Lower lobe of right lung (tissue), 2 donors: ENCODE measurements at places on chromosomes 12 and 14. TPM values are rescaled to one million over a fixed set of nuclear protein-coding genes. Genes with fewer than 3 reads are reported as not detected.

Gene LMO3
- 127 TPM for total RNA-seq

GRCh38 chr12:109513977-109514376 lies 36.5 kb downstream of the UBE3B start:
- no peak overlapping the region for H3K27ac ChIP-seq
- peaks cover 96% of the 10 kb centered on the region for H3K36me3 ChIP-seq
- H3K27me3 ChIP-seq: no peaks in the 10 kb centered on the region
- H3K4me1 ChIP-seq: peaks cover 9% of the 10 kb centered on the region

DNA sequence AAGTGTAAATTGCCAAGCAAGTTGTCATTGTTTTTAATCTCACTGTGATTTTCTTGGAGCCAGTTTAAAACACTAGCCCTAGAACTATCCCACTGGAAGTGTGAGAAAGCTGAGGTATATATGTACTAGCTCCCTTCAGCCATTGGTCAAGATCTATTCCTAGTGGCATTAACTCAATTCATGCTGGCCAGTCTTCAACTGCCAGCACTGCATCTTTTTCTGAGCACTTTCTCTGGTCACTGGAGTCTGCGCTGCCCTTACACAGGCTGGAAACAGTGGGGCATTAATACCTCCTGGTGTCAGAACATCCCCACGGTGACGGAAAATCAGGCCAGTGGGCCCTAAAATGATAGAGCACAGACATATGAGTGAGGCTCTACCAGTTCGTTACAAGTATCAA lies 4.0 kb upstream of the NOVA1 start:
- H3K36me3 ChIP-seq: no peaks in the 10 kb centered on the region
- H3K4me3 ChIP-seq: no peak overlapping the region
- DNase-seq: no peak

DNA sequence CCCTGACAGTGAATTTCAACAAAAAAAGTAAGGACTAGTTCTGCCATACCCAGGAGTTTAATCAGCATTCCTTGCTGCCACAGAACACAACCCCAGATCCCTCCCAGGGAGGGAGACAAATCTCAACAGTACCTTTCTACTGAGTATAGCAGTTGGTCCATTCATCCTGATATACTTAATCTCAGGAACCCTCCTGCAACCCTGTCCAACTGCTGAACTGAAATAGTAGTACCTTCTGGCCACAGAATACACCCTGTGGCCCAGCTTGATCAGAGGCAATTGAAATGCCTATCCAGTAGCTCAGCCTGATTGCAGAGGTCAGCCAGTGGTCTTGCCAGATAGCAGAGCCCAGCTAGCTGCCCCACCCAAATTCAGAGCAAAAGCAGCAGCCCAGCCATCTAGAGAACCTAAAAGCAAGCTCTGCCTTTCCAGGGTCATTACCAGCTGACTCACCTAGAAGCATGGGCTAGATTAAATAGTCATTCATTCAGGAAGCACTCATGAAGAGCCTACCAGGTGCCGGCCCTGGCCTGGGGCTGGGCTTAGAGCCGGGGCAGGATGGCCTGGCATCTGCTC lies 40.0 kb upstream of the RHOJ start:
- H3K4me1 ChIP-seq: no peaks in the 10 kb centered on the region
- H3K27me3 ChIP-seq: no peaks in the 10 kb centered on the region
- H3K36me3 ChIP-seq: no peaks in the 10 kb centered on the region
- H3K27ac ChIP-seq: no peak overlapping the region

Gene CCND2
- 57.7 TPM for total RNA-seq

- H3K27me3 ChIP-seq: no peaks in the 10 kb centered on the region
- no peak overlapping the region for H3K4me3 ChIP-seq
- H3K4me1 ChIP-seq: peaks cover 69% of the 10 kb centered on the region
- H3K36me3 ChIP-seq: peaks cover 46% of the 10 kb centered on the region
These were observed 6.1 kb downstream of the C12orf76 start for GRCh38 chr12:110042264-110042663.

DNA sequence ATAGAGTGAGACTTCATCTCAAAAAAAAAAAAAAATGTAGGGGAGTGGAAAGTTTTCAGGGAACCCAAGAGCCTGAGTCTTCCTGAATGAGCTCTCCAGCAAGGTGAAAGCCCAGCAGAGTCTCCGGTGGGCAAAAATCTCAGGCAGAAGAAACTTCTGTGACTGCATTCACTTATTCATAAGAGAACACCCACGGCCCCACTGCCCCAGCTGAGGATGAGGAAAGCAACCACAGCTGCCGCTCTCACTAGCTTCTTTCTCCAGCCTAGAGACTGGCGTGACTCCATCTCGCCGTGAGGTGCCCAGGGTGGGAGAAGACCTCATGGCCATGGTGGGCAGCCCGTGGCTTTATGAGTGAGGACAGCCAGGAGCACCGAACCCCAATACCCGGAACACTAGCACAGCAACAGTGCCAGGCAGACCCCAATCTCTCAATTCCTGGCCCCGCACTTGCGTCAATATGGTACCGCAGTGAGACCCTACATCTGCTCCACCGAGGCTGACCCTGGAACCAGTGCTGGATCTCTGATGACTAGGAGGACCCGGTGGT lies 29.7 kb upstream of the DYNC1H1 start:
- H3K4me3 ChIP-seq: no peak overlapping the region
- no peaks in the 10 kb centered on the region for H3K36me3 ChIP-seq
- H3K4me1 ChIP-seq: no peaks in the 10 kb centered on the region
- peaks cover 12% of the 10 kb centered on the region for H3K27me3 ChIP-seq
- no peak overlapping the region for H3K27ac ChIP-seq
- DNase-seq: peak; percentile 37

Gene KRT72
- not detected for total RNA-seq

GRCh38 chr14:58061581-58061980 lies 90.4 kb downstream of the ARMH4 start:
- no peaks in the 10 kb centered on the region for H3K4me1 ChIP-seq
- H3K36me3 ChIP-seq: no peaks in the 10 kb centered on the region
- no peak overlapping the region for H3K4me3 ChIP-seq
- H3K27ac ChIP-seq: no peak overlapping the region
- H3K27me3 ChIP-seq: no peaks in the 10 kb centered on the region
- no peak for DNase-seq

Gene NT5DC3
- 4.0 TPM for total RNA-seq

GRCh38 chr12:49895773-49896172 lies 7.9 kb downstream of the FAIM2 start:
- H3K27me3 ChIP-seq: peaks cover 6% of the 10 kb centered on the region
- no peak overlapping the region for H3K27ac ChIP-seq
- peak; percentile 27 for DNase-seq
- no peak overlapping the region for H3K4me3 ChIP-seq
- H3K4me1 ChIP-seq: no peaks in the 10 kb centered on the region
- H3K36me3 ChIP-seq: no peaks in the 10 kb centered on the region

- H3K27ac ChIP-seq: no peak overlapping the region
- H3K36me3 ChIP-seq: no peaks in the 10 kb centered on the region
- peaks cover 11% of the 10 kb centered on the region for H3K4me1 ChIP-seq
- H3K27me3 ChIP-seq: no peaks in the 10 kb centered on the region
These were observed 87.2 kb upstream of the KRAS start for GRCh38 chr12:25337916-25338315.

Gene SOX5
- total RNA-seq: 14.0 TPM

GRCh38 chr12:116148844-116149243 lies 128.6 kb downstream of the MED13L start:
- no peak for DNase-seq
- peaks cover 53% of the 10 kb centered on the region for H3K4me1 ChIP-seq
- H3K27ac ChIP-seq: no peak overlapping the region
- no peaks in the 10 kb centered on the region for H3K27me3 ChIP-seq
- no peaks in the 10 kb centered on the region for H3K36me3 ChIP-seq

Gene CD163L1
- total RNA-seq: 4.5 TPM

- H3K27ac ChIP-seq: no peak overlapping the region
- H3K4me1 ChIP-seq: peaks cover 14% of the 10 kb centered on the region
- no peaks in the 10 kb centered on the region for H3K27me3 ChIP-seq
- H3K4me3 ChIP-seq: no peak overlapping the region
These were observed 8.7 kb upstream of the AQP2 start for GRCh38 chr12:49941556-49942511.

GRCh38 chr14:95389471-95390011 lies 69.8 kb upstream of the CLMN start:
- DNase-seq: no peak
- H3K4me3 ChIP-seq: no peak overlapping the region
- H3K4me1 ChIP-seq: no peaks in the 10 kb centered on the region
- no peaks in the 10 kb centered on the region for H3K36me3 ChIP-seq

DNA sequence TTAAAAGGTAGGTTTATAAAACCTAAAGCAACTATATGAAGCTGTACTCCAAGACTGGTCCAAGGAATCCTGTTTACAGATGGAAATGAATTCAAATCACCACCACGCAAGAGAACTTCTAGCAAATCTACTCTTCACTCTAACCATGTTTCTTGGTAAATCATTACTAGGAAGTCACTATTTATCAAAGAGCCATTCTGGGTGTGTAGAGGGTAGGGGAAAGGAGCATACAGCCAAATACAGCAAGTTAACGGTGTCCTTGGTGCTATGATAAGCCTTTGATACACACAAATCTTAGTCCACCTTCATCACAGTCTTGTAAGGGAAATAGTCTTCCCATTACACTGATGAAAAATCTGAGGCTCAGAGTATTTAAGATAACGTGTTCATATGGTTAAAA lies 16.8 kb downstream of the NIN start:
- H3K4me1 ChIP-seq: peaks cover 30% of the 10 kb centered on the region
- no peak for DNase-seq
- H3K36me3 ChIP-seq: no peaks in the 10 kb centered on the region
- no peak overlapping the region for H3K4me3 ChIP-seq

Gene NOS1
- total RNA-seq: 3.5 TPM

- H3K27ac ChIP-seq: peak overlapping the region; percentile 31
- peak overlapping the region; percentile 68 for H3K4me3 ChIP-seq
- no peaks in the 10 kb centered on the region for H3K36me3 ChIP-seq
- no peaks in the 10 kb centered on the region for H3K27me3 ChIP-seq
- DNase-seq: no peak
- peaks cover 28% of the 10 kb centered on the region for H3K4me1 ChIP-seq
These were observed 891 bp downstream of the RPS6KL1 start for GRCh38 chr14:74921987-74922751.

Gene TOMM20L
- not detected for total RNA-seq

DNA sequence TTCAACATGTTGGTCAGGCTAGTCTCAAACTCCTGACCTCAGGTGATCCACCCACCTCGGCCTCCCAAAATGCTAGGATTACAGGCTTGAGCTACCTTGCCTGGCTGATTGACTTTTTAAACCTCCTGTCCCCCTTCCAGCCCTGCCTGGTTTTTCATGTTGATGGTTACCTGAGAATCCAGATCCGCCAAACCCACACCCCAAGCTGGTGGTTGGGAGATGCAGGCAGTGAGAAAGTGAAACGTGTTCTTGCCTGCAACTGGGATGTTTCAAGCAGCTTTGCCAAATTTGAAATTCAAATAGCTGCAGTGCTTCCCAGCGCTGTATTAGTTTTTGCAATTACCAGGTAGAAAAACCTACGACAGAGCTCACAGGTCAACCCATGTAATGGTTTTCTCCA lies 238.3 kb upstream of the PWP1 start:
- H3K4me1 ChIP-seq: no peaks in the 10 kb centered on the region
- no peaks in the 10 kb centered on the region for H3K36me3 ChIP-seq
- H3K27me3 ChIP-seq: no peaks in the 10 kb centered on the region

DNA sequence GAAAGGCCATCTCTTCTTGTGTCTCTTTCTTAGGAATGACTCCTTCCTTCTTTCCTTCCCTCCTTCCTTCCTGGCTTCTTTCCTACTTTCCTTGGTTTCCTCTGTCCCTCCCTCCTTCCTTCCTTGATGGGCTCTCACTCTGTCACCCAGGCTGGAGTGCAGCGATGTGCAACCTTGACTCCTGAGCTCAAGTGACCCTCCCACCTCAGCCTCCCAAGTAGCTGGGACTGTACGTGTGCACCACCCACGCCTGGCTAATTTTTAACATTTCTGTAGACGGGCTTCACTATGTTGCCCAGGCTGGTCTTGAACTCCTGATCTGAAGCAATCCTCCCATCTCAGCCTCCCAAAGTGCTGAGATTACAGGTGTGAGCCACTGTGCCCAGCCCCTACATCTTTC lies 10.9 kb upstream of the P2RX7 start:
- no peak for DNase-seq
- H3K4me1 ChIP-seq: no peaks in the 10 kb centered on the region
- H3K4me3 ChIP-seq: no peak overlapping the region
- no peaks in the 10 kb centered on the region for H3K36me3 ChIP-seq

Gene DPY19L2
- total RNA-seq: 3.2 TPM

GRCh38 chr12:2673966-2674810 lies 120.6 kb upstream of the FKBP4 start:
- DNase-seq: no peak
- peaks cover 11% of the 10 kb centered on the region for H3K36me3 ChIP-seq
- H3K4me3 ChIP-seq: no peak overlapping the region
- H3K27ac ChIP-seq: no peak overlapping the region
- H3K27me3 ChIP-seq: no peaks in the 10 kb centered on the region

Gene ADCY4
- 42.7 TPM for total RNA-seq

Gene OR4E2
- total RNA-seq: not detected

- H3K27me3 ChIP-seq: no peaks in the 10 kb centered on the region
- no peaks in the 10 kb centered on the region for H3K36me3 ChIP-seq
- DNase-seq: no peak
- H3K4me1 ChIP-seq: no peaks in the 10 kb centered on the region
- no peak overlapping the region for H3K4me3 ChIP-seq
These were observed 23.3 kb downstream of the BMAL2 start for GRCh38 chr12:27355979-27356378.

DNA sequence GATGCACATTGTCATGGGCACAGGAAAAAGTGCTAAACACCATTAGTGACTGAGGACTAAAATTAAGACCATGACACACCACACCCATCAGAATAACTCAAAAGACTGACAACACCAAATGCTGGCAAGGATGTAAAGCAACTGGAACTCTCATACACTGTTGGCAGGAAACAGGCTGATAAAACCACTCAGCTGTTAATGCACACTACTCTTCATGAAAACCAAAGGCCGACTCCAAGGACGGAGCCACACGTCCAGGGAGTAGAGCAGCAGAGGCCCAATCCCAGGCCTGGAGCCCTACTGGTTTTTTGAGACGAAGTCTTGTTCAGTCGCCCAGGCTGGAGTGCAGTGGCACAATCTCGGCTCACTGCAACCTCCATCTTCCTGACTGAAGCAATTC lies 6.4 kb downstream of the RAD52 start:
- no peak overlapping the region for H3K27ac ChIP-seq
- H3K4me3 ChIP-seq: no peak overlapping the region
- H3K27me3 ChIP-seq: no peaks in the 10 kb centered on the region
- DNase-seq: no peak
- peaks cover 3% of the 10 kb centered on the region for H3K4me1 ChIP-seq

Gene EML1
- total RNA-seq: 34.5 TPM

DNA sequence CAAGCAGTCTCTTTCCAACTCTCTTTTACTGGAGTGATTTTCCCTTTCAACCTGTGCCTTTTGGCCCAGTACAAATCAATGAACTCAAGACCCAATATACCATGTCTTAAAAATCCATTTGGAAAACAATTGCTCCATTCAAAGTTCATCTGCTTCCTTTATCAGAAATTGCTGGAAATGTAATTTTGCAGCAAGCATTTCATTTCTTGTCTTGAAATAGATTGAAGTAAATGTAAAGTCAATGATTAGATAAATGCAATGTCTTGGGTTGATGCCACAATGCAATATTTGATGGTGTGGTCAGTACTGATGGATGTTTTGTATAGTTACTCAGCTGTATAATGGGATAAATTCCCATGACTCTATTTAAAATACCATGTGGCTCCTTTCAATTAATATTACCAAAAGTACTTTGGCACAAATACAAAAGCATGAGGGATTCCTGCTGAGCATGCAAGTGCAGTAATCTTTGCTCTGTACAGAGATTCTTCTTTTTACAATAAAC lies 707.7 kb upstream of the NOVA1 start:
- no peaks in the 10 kb centered on the region for H3K36me3 ChIP-seq
- H3K4me1 ChIP-seq: no peaks in the 10 kb centered on the region
- H3K27ac ChIP-seq: no peak overlapping the region
- no peak for DNase-seq
